ENCODE measurements at places on chromosomes 4 and X.

- no peak for DNase-seq
These were observed 279.2 kb upstream of the NOCT start for GRCh38 chr4:138736362-138736761.

DNA sequence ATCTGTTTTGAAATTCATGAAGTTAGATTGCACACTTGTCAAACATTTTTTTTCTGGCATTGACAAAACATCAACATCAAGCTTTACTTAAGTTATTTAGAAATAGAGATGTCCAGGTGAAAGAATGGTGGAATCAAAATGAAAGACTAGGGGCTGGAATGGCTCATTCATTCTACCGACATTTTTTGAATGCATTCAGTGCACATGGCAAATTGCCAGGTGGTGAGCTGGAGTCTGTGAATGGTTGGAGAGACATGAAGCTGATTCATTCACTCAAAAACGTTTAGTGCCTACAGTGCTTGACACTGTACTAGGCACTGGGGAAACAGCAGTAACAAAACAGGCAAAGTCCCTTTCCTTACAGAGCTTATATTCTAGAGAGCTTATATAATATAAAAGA, 292.4 kb downstream of the PPP1R2C start:
- no peak for DNase-seq

GRCh38 chr4:80268081-80268823, 1.8 kb downstream of the FGF5 start:
- DNase-seq: no peak

DNA sequence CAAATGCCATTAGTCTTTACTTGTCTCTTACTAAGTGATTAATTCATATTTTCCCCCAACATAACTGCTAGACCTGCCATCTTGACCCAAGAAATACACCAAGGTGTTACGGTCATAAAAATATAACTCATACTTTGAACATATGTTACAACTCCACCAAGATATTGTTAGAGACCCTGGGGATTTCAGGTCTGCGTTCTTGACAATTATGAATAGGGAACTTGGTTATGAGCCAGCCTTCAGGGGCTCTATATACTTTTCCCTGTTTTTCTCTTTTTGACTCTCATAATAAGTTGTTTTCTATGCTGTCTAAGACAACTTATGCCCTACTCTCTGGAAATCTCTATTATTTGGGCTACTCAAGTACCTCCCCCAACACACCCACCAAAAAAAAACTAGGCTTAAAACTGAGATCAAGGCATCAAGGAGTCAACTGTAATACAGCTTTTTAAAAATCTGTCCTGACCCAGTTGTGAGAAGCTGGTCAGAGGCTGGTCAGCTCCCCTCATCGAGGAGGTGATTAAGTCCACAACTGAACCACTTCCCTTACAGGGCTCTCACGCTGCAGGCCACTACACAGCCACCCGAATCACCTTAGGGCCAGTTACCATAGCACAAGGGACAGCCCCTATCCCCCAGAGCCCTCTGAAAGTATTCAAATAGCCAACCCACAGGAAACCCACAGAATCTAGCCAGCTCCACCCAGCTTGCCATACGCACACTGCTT, 10.5 kb upstream of the TLR3 start:
- DNase-seq: no peak

- no peak for DNase-seq
These were observed 55.8 kb upstream of the SHOX start for GRCh38 chrX:574830-575229.

GRCh38 chr4:88746206-88746605, 48.6 kb upstream of the NAP1L5 start:
- DNase-seq: no peak
